ENCODE measurements at places on chromosomes 5 and 9. TPM values are rescaled to one million over a fixed set of nuclear protein-coding genes. Genes with fewer than 3 reads are reported as not detected.

The ADGRV1 gene
- total RNA-seq, result 0.22 TPM

The PCDH12 gene
- total RNA-seq, result 22.2 TPM

The SPRY4 gene
- total RNA-seq, result 3.7 TPM

The GPR21 gene
- total RNA-seq, result 0.60 TPM

The DBN1 gene
- total RNA-seq, result 88.9 TPM

The NFX1 gene
- total RNA-seq, result 12.3 TPM

The C5orf58 gene
- total RNA-seq, result not detected

The MAMDC2 gene
- 2.6 TPM for total RNA-seq

The WNT8A gene
- total RNA-seq, result not detected
